Fibroblast of gingiva (primary cell): ENCODE measurements at places on chromosomes 4 and X.

DNA sequence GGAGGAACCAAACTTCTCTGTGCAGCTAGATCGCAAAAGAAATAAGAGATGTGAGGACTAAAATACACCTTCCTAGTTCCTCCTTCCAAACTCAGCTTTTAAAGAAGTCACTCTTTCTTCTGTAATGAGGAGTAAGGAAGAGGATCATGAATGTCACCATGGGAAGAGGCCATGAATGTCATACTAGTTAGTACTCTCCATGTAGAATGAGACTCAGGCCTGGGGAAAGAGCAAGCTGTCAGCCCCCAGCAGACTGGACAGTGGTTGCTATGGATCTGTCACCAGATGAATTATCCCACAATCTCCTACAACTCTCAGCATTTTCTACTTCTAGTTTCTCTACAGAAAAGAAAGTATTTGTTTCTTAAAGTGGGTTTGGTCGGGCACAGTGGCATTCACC lies 57.1 kb upstream of the PRDM8 start:
- DNase-seq: no peak

DNA sequence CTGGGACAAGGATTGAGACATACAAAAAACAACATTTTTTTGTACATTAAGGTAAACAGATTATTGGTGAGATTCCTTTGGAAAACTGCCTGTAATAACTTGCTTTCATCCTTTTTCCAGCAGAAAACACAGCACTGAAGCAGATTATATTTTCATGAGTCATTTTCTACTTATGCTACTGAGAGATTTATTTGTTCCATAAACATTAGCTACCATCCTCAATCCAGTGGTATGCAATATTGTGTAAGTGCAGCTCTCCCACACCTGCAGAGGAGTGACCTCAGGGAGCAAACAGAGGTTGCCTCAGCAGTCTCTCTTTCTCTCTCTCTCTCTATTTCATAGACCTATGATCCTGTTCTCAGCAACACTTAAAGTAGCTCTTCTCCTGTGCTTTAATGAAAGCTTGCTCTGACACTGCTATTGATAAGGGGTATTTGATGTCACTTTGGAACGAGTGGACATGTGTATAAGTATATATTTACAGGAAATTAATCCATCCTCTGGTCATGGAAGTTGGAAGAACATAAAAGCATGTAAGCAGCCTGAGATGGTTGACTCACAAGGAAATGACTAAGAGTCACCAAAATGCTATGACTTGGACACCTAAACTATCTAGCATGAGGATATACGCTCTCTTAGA lies 163.7 kb upstream of the SPANXC start:
- peak; percentile 45 for DNase-seq

GRCh38 chrX:45063319-45064095 lies 137.2 kb downstream of the DIPK2B start:
- no peak for DNase-seq

GRCh38 chrX:65668377-65669310 lies 1.2 kb downstream of the MSN start:
- DNase-seq: peak; percentile 91

GRCh38 chrX:150239946-150240642 lies 123.0 kb upstream of the MAMLD1 start:
- no peak for DNase-seq
